Brain pericyte (primary cell): ENCODE measurements at places on chromosomes 5 and 9.

DNA sequence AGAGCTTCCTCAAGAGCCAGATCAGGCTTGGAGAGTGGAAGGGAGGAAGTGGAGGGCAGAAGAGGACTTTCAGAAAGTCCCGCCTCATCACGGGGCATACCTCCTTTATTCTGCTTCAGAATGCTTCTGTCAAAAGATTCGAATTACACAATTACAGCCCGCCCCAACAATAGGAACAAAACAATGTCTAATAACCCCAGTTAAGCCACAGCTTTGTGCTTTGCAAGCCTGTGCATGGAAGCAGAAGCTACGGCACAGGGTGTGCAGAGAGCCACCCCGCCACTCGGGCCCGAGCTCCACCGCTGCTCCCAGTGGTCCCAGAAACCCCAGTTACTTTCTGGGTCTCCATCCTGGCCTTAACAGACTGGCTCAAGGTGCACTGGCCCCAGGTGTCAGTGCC, 23.5 kb downstream of the HNRNPH1 start:
- DNase-seq: no peak

GRCh38 chr9:82492274-82492673, 503.7 kb downstream of the SPATA31D1 start:
- no peak for DNase-seq

- DNase-seq: peak; percentile 82
Measured at GRCh38 chr9:116471093-116471906, 215.8 kb upstream of the TRIM32 start.

GRCh38 chr5:5330728-5331452, 91.6 kb upstream of the ICE1 start:
- DNase-seq: no peak

- no peak for DNase-seq
Measured at GRCh38 chr5:128876569-128877382, 88.5 kb upstream of the SLC27A6 start.

GRCh38 chr5:16742938-16743337, 126.1 kb upstream of the RETREG1 start:
- DNase-seq: no peak

- no peak for DNase-seq
Measured at GRCh38 chr9:9754186-9754585, 858.6 kb downstream of the PTPRD start.

GRCh38 chr5:137250421-137250820, 248.7 kb downstream of the SPOCK1 start:
- no peak for DNase-seq

- no peak for DNase-seq
Measured at GRCh38 chr9:5813824-5814223, 19.1 kb downstream of the ERMP1 start.

DNA sequence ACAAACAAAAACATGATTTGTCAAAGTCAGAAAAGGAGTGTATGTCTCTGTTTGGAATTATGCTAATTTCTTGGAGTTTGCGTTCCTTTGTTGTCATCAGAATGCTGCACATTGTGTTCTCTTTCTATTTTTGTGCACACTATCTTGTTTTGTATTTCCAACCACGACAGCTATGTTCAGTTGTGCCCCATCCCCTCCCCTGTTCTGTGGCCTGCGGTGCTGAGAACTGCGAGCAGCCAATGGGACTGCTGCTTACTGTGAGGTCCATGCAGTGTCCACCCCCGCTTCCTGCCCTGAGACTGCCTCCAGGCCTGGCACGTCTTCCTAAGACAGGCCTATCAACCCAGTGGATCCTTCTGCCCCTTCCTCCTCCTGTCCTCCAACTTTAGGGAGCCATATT, 76.8 kb downstream of the PALM2AKAP2 start:
- DNase-seq: no peak

DNA sequence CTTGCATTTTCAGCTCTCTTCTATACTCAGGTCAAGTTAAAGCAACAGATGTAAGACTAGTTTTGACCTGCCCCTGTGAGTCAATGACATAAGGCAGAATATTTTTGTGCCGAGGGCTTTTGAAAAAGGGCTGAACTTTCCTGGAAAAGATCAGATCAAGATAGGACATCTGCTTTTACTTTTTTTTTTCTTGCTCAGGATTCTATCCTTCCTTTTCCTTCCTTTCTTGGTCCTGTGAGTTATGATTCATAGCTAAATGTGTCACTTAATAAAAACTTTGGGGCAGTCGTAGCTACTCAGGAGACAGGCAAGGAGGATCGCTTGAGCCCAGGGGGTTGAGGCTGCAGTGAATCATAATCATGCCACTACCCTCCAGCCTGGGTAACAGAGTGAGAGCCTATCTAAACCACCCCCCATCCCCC, 84.3 kb upstream of the BRINP1 start:
- no peak for DNase-seq

DNA sequence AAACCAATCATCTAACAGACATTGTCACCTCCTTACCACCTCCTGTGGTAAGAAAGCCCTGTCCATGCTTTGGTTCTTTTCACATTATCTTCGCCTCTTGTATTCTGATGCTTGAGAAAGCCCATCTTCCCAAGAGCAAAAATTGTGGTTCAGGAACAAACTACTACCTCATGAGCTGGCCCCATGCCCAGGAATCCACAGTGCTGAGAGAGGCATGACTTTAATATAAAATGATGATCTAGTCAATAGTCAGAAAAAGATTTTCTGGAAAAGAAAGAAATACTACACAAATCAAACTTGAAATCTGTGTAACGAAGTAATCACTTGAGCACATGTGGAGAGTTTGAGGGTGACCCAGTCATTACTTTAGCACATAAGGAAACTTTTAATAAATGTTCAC, 94.7 kb downstream of the FGF10 start:
- DNase-seq: no peak

DNA sequence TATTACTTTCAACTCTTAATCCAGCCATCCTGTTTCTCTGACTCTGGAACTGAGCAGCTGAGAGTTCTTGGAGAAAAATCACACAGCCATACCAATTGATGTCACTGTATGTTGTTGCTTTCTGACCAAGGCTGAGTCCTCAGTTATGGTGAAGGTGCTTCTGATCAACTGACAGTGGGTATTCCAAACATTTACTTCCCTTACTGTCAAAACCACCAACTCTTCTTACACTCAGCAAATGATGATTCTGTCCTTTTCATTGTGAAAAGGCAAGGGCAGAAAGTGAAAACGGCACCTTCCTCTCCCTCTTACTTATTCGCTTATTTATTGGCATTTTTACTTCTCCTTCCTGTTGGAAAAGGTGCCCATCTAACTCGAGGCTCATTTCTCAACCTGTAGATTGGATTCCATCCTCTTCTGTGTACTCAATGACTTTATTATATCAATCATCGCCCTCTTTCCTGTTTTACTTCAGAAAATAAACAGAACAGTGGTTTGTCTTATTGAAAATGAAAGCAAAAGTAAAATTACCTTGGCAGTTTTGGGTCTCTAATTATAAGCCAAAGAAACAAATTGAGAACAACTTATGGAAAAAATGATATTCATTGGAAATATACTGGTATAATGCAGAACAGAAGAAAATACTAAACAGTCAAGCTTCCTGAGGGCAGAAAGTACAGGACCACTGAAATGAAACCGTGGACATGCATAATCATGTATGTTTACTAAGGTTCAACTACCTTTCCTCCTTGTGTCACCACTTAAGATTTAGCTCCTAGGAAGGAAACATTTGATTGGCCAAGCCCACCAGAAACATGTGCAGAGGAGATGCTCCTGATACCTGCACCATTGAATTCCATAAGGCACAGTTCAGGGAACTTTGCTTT, 104.5 kb upstream of the CHD1 start:
- no peak for DNase-seq

DNA sequence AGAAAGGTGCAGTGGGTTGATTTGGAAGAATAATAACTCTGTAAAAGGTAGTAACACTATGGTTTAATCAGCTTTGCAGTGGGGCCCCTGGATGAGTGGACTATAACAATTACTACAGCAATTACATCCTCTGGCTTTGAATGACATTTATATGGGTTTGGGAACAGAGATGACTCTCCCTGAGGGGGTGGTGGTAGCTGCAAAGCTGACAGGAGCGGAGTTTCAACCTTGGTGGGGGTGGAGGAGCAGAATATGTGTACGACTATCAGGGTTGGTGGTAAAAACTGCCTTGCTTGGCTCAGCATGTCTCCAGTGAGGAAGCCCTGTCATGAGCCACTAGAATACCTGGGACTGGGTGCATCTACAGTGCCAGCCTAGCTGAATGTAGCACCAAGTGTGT, 28.3 kb upstream of the NR3C1 start:
- no peak for DNase-seq

DNA sequence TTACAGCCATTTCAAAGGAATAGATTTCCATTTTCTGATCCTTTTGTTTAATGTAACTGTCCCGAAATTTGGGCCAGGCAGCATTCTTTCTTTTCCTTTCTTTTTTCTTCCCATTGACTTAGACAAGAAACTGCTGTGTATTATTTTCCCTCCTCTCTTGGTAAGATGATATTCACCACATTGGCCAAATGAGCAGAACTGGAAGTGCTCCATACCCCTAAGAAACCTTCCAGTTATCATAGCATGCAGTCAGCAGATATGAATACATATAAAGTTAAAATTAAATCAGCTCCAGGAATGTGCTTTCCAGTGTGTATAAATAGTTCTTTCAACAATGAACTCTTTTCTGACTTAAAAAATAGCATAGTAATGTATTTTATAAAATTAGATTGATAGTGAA, 168.5 kb upstream of the GAS1 start:
- no peak for DNase-seq

GRCh38 chr5:107646418-107646817, 24.3 kb downstream of the EFNA5 start:
- DNase-seq: no peak

- DNase-seq: no peak
Measured at GRCh38 chr5:173782671-173783101, 105.5 kb upstream of the CPEB4 start.

GRCh38 chr5:4230786-4231641, 635.4 kb downstream of the IRX1 start:
- DNase-seq: no peak

DNA sequence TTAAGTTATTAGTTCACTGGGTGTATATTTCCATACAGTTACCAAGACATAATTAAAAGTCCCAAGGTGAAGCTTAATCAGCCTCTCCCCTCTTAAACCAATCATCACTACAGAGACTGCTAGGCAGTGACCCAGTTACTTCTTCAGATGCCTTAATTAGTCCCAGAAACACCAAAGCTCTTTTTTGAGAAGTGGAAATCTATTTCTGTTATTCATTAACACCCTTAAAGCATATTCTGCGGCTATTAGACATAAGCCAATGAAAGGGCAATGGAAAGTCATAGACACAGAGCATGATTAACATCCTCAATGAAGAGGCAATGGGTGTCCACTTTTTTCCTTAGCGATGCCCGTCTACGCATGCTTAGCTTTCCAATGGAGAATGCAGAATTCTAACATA, 48.3 kb upstream of the DNAH5 start:
- DNase-seq: no peak

DNA sequence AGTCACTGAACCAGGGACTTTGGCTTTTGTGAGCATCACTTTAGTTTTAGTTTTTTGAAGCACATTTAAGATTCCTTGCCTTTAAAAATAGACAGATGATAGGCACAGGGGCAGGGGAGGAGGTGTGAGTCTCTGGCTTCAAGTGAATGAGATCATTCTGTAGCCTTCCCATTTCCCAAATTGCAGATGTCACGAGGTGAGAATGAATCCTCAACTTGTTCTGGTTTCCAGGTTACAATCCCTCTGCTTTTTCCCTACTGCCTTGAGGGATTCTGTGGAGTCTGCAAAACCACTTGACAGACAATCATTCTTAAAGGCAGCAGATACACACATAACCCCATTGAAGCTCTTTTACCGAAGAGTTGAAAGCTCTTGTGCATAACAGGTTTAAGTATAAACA, 332.4 kb downstream of the DMAC1 start:
- no peak for DNase-seq

DNA sequence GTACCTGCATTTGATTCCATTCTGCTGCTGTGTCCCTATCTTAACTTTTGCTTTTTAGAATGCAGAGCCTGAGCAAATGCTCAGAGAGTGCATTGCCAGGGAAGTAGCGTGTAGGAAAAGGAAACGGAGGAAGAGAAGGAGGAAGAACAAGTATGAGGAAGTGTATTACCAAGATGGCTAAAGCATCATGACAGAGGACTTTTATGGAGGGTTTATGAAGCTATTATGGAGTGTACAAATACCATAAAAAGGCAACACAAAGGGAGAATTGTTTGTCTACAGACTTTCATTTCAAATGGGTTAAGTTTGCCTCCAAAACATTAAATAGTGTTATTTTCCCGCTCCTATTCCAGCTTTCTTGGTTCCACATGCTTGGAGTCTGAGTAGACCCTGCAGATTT, 1899.8 kb upstream of the NUDT12 start:
- DNase-seq: no peak

GRCh38 chr9:132943651-132944293, 644 bp downstream of the TSC1 start:
- DNase-seq: no peak

DNA sequence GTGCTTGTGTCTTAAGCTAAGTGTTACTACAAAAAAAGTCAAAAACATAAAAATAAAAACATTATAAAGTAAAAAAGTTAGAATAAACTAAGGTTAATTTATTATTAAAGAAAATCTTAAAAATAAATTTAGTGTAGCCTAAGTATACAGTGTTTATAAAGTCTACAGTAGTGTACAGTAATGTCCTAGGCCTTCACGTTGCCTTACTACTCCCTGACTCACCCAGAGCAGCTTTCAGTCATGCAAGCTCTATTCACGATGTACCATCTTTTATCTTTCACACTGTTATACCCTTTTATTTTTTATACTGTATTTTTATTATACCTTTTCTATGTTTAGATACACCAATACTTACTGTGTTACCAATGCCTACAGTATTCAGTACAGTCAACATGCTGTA, 288.1 kb downstream of the HCN1 start:
- no peak for DNase-seq

- no peak for DNase-seq
Measured at GRCh38 chr5:73274121-73274520, 101.1 kb downstream of the TMEM174 start.

DNA sequence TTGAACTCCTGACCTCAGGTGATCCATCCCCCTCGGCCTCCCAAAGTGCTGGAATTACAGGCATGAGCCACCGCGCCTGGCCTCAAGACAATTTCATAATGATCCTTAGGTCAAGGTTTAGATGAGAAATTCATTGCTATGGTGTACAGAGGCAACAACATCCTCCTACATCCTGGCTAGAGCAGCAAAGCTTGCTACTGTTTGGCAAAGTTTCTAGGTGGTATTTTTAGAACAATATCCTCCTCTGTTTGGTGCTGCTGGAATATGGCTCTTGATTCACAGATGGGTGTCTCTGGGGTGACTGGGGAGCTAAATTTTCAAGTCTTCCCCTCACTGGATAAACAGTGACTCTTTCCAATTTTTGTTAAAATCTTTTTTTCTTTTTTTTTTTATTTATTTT, 30.6 kb downstream of the CRHBP start:
- DNase-seq: no peak

- DNase-seq: no peak
Measured at GRCh38 chr9:90840696-90841095, 39.1 kb downstream of the SYK start.

GRCh38 chr5:101995585-101995984, 300.5 kb downstream of the SLCO4C1 start:
- DNase-seq: no peak
